Left lung (tissue), 14 donors: ENCODE measurements at places on chromosomes 11 and 22. TPM values are rescaled to one million over a fixed set of nuclear protein-coding genes. Genes with fewer than 3 reads are reported as not detected.

DNA sequence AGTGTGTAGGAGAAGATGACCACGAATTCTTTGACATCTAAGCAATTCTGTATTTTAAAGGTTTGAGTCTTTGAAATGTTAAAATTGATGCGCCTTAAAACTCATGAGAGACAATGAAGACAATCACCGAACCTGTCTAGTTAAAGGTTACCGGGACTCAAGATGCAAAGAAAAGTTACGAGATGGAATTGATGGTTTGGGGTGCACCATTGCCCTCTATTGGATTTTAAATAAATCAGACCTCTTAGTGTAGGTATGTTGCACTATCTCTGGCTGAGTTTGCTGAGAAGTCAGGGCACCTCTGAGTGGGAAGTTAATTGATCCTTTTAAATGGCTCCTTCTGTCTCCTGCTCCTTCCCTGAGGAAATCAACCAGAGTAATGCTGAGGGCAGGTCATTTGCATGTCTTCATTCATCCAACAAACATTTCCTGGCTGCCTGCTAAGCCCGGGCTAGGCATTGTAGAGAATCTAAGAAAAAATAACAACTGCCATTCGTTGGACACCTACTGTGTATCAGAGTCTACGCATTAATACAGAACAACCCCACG, 19.4 kb upstream of the TMA7B start:
- DNase-seq: no peak

The TSPO gene
- 35.2 TPM for polyA plus RNA-seq

GRCh38 chr11:131656839-131657211, 286.4 kb downstream of the NTM start:
- no peak for DNase-seq

- no peak for DNase-seq
Observed at GRCh38 chr22:45531441-45532234, 29.0 kb downstream of the FBLN1 start.

DNA sequence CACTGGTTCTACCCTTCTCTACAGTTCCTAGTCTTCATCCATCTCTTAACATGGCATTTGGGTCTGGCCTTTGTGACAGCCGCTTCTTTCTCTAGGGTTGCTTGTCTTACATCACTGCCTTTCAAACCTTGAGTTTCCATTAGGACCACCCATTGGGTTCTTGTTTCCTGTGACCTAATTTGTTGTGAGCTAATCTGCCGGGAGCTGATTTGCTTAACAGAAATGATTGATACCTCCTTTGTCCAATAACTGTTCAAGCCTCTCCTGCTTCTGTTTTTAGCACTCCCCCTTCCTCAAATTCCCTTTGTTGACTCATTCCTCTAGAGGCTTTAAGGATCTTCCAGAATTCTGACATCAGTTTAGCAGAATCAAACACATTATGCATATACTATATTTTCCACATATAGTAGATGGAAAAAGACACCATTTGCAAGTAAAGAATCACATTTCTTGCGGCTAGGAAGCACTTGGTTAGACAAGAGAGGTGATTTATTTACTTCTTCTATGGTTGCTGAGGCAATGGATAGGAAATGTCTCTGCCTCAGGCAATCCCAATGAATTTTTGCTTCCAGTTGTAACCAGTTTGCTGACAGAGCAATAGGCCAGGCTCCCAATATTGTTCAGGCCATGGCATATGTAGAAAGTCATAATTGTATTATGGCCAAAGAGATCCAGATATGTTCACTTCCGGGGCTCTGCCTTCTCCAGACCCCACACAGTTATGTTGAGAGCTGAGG, 130.7 kb downstream of the SNX19 start:
- no peak for DNase-seq

DNA sequence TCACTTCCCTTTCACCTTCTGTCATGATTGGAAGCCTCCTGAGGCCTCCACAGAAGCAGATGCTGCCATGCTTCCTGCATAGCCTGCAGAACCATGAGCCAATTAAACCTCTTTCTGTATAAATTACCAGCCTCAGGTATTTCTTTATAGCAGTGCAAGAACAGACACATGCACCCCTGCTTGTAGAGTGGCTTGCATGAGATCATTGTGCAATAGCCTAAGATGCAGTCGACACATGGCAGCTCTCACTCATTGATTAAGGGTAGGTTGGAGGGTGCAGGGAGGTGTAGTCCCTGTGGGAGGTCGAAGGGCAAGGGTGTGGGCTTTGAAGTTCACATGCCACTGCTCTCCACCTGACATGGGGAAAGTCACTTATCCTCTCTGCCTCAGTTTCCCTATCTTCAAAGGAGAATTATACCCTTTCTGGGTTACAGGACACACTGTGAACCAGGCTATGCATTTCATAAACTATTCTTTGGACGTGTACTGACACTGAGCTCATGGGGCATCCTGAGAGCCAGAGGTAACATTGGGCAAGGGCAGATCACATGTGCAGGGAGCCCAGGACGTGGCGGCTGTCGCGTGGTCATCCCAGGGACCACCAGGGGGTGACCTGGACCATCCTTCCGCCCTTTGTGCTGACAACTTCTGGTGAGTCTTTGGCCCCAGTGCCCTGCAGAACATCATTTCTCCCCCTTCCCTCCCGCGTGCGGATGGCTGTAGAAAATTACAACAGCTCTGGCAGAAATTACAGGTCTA, 69.2 kb upstream of the SHANK2 start:
- DNase-seq: no peak

- no peak for DNase-seq
Observed at GRCh38 chr11:58998480-58999290, 59.4 kb downstream of the GLYATL1 start.

- DNase-seq: no peak
Observed at GRCh38 chr11:113564527-113565130, 89.4 kb upstream of the DRD2 start.

DNA sequence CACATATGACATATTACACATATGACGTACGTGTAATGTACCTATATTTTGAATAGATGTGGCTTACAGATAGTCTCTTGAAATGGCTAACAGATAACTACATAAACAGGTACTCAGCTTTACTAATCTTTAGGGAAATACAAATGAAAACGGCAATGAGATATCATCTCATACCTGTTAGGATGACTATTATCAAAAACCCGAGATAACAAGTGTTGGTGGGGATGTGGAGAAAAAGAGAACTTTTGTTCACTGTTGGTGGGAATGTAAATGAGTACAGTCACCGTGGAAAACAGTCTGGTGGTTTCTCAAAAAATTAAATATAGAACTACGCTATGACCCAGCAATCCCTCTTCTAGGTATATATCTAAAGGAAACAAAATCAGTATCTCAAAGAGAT, 247.6 kb downstream of the ETS1 start:
- DNase-seq: no peak

The SEPTIN3 gene
- polyA plus RNA-seq: 1.4 TPM

- no peak for DNase-seq
Observed at GRCh38 chr11:723120-723883, 17.3 kb downstream of the EPS8L2 start.

The PPP1R14B gene
- polyA plus RNA-seq: 100 TPM

GRCh38 chr22:39430576-39431150, 26.1 kb upstream of the MGAT3 start:
- peak; percentile 53 for DNase-seq

GRCh38 chr11:37264060-37264459, 666.0 kb upstream of the RAG2 start:
- DNase-seq: no peak

- DNase-seq: no peak
Observed at GRCh38 chr11:121472312-121472711, 19.5 kb upstream of the SORL1-AS1 start.

- DNase-seq: no peak
Observed at GRCh38 chr11:112624431-112624830, 336.8 kb upstream of the NCAM1 start.
